ENCODE measurements at places on chromosomes 5 and 9.

- ATAC-seq = peak; percentile 93
Observed at GRCh38 chr9:22129133-22129532, 120.0 kb upstream of the CDKN2B start.

DNA sequence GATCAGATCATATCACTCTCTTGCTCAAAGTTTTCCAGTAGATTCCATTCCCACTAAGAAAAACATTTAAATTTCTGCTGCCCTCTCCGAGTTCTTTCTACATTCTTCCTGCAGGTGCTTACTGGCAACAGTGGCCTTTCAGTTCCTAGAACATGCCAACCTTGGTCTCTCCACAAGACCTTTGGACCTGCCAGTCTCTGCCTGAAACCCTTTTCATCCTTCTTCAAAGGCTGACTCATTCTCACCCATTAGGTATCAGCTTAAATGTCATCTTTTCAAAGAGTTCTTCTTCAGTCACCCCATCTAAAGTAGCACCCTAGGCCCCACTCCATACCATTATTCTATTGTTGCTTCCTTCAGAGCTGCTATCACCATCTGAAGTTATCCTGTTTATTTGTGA lies 21.8 kb downstream of the PPIC start:
- ATAC-seq = no peak

GRCh38 chr5:88819301-88819999 lies 63.5 kb downstream of the MEF2C start:
- ATAC-seq = no peak

- ATAC-seq = no peak
Observed at GRCh38 chr9:16030528-16031185, 477.8 kb downstream of the CCDC171 start.

- no peak for ATAC-seq
Observed at GRCh38 chr9:87436716-87437115, 61.0 kb upstream of the DAPK1 start.

GRCh38 chr5:137142764-137143605 lies 356.1 kb downstream of the SPOCK1 start:
- ATAC-seq = no peak

Data from motor neuron (in vitro differentiated cells).